ENCODE measurements at places on chromosomes 2 and 18. TPM values are rescaled to one million over a fixed set of nuclear protein-coding genes. Genes with fewer than 3 reads are reported as not detected.
A peak's percentile ranks its signal among the peaks of the same experiment; 100 is the strongest.

DNA sequence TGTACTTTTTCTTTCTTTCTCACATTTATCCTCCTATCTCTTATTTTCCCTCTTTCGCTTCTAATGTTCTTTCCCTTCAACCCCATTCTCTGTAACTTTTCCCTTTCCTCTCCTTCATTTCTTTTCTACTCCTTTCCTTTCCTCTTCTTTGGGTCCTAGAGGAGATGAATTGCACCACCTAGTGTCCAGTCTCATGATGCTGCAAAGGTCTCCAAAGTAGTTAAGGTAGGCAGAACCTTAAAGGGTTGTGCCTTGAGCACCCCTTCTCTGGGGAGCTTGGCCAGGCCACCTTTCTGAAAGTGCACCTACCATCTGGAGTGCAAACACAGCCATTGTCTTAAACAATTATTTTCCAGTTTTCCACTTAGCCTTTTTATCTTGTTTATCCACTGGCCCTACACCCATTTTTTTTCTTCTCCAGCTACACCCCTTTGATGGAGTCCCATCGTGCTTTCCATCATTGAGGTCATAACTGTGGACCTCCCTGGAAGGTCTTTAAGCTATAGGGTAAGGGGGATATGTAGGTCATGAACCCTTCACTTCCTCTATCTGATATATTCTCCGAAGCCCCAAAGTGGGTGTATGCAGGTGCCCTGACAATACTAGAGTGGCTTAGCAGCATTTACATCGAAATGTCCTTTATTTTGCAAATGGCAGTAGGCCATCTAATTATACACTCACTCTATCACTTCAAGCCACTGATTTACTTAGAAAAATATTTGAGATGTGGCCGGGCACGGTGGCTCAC, 155.9 kb downstream of the ESCO1 start:
- DNase-seq = peak; percentile 14
- H3K27ac ChIP-seq = no peak overlapping the region
- no peak overlapping the region for H3K4me3 ChIP-seq

- no peaks in the 10 kb centered on the region for H3K4me1 ChIP-seq
- H3K36me3 ChIP-seq = no peaks in the 10 kb centered on the region
- no peak overlapping the region for H3K4me3 ChIP-seq
These were observed 34.2 kb downstream of the CHST10 start for GRCh38 chr2:100383306-100383705.

DNA sequence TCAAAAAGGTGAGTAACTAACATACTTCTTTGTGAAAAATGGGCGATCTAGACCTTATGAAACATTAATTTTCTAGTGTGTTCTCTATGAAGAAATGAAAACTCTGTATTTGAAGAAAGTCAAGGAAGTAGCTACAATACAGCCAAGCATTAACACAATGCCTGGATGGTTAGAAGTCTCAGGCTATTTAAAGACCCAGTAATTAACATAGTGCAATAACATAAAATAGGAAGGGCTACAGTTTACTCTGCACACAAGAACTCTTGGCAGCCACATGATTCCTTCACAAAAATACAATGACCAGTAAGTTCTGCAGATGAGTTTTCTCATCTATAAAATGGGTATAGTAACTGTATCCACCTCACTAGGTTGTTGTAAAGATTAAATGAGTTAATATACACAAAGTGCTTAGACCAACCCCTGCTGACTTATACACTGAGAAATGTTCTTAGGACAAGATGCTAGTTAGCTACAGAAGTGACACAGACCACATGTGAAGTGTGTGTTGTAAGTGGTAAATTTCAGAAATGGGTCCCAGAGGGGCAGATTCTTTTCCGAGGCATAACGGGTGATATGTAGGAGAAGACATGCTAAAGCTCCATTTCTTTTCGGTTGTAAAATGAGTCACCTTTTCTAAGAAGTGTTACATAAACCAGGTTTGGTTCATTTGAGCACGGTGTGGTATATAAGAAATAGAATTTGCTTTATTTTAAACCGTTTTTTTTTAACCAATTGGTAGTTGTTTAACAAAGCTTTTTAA, 61.8 kb downstream of the CXCR4 start:
- no peaks in the 10 kb centered on the region for H3K4me1 ChIP-seq
- no peaks in the 10 kb centered on the region for H3K27me3 ChIP-seq
- H3K4me3 ChIP-seq = no peak overlapping the region
- no peaks in the 10 kb centered on the region for H3K36me3 ChIP-seq
- H3K27ac ChIP-seq = no peak overlapping the region

Gene LANCL1
- total RNA-seq = 19.7 TPM

Gene SERPINB11
- not detected for total RNA-seq

Gene KLHL30
- 0.26 TPM for total RNA-seq

Gene MYO1B
- 77.8 TPM for total RNA-seq

Measured in body of pancreas (tissue), 4 donors.